ENCODE measurements at places on chromosomes 16 and 17.
A peak's percentile ranks its signal among the peaks of the same experiment; 100 is the strongest.

DNA sequence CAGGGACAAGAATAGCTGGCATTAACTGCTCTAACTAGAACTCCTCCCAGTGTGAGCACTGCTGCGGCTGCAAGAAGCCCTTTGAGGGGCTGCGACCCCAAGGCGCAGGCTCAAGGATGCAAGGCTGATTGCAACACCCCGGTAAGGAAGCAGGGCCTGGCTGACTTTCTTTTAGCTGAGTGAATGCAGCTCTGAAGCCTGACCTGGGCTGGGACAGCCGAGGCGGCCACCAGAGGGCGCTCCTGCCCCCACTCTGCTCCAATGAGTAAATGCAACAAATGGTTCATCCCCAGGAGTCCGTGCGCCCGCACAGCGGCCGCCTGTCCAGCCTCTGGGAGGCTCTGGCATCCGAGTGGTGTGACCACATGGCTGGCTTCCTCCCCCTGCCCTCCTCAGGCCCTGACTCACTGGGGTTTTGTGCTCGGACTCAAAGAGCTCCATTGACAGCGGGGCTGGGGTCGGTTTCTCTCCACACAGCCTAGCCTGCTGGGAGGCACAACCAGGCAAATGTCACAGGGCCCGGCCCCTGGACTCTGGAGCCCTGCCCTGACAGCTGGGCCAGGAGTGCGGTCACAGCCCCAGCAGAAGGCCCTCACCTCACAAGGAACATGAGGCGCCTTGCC is at the start of gene SMIM5:
SMIM5 (plus strand) TSS at position 572 of the 623 bp plus-strand sequence. CDS start 6,768 bp downstream, outside the sequence.
- peak; percentile 99 for DNase-seq

DNA sequence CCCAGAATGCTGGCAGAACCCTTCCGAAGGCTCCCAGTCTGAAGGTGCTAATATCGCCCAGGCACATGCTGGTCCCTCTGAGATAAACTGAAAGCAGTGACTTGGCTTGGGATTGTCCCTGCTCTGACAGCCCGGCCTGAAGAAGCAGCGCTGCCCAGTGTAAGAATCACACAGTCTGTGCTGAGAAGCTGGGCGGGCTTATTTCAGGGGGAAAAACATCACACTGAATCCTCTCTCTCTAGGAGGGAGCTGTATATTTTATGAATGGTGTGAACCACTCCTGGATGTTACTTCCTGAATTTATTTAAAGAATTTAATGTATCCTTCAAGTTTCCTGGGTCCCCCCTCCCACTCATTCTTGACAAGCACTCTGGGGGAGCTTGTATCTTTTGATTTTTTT is 36.3 kb downstream of the GAS7 start:
- no peak for DNase-seq

GRCh38 chr16:54630284-54630967 is 300.2 kb upstream of the IRX5 start:
- DNase-seq = no peak

DNA sequence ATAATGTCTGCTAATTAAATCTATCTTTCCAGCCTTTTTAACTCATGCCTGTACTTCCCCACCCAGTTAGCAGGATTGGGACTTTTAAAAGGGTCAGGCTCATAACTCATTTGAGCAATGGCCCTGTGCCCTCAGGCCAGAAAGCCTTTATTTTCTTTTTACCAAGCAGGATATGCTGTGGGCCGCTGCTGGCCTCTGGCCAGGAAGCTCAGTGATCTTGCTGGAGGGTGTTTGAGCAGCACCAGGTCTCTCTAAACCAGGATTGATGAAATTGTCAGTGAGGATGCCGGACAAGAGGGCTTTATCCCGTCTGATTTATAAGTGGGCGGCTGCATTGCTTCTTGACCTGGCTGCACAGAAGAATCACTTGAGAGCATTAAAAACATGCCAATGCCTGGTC is 187.8 kb downstream of the RAB11FIP4 start:
- DNase-seq = no peak

- DNase-seq = no peak
Observed at GRCh38 chr17:65022751-65023700, 33.5 kb downstream of the GNA13 start.

GRCh38 chr16:81516478-81517149 is 72.0 kb downstream of the CMIP start:
- DNase-seq = no peak

- DNase-seq = no peak
Observed at GRCh38 chr17:37160944-37161343, 212.2 kb downstream of the AATF start.

GRCh38 chr17:62868723-62869122 is 60.6 kb upstream of the MARCHF10 start:
- no peak for DNase-seq

GRCh38 chr17:75130632-75131277 is 787 bp downstream of the NT5C start:
- DNase-seq = no peak

All from D721Med (cell line).